ENCODE measurements at places on chromosomes 6 and 20.

GRCh38 chr6:126531840-126532239 is 191.9 kb downstream of the CENPW start:
- no peak for DNase-seq

DNA sequence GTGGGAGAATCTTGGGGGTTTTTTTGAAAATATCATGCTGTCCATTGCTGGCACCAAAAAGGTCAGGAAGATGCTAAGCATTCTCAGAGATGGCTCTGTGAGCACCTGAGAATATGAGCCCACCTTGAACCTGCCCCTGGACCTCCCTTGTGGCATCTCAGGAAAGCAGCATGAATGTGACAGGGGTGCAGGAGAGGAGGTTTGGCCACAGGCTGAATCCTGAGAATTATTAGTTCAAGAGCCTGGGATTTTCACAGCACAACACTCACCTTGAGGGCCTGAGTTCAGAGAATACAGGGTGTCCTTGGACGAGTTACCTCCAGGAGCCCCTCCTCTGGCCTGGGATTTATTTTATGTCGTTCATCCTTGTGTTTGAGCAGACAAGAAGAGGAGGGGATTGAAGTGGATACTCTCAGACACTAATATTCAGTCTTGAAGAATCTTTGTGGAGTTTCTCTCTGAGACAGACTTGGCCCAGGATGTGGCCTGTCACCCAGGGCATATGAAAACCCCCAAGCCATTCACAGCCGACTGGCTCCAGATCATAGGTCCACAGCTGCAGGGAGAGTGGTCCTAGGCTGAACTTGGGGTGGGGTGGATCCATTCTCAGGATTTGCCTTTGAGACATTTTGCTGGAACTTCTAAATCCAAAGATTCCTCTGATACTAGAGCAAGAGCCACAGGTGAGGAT is 390.8 kb downstream of the RNGTT start:
- no peak for DNase-seq

DNA sequence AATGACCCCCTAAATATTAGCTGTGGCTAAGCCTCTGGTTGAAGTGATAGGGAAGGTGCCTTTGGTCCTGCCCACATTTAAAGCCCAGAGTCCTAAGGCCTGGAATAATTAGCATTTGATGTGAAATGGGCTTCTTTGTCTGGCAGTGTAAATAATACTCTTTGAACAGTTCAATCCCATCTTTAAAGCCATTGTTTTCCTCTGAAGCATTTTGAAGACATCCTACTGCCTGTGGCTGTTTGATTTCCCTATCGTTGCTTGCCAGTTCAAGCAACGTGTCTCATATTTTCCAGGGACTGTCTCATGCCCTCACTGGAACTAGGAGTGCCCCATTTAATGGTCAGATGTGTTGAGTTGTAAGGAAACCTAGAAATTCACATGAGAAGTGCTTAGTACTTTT is 89.3 kb upstream of the BTN3A2 start:
- no peak for DNase-seq

DNA sequence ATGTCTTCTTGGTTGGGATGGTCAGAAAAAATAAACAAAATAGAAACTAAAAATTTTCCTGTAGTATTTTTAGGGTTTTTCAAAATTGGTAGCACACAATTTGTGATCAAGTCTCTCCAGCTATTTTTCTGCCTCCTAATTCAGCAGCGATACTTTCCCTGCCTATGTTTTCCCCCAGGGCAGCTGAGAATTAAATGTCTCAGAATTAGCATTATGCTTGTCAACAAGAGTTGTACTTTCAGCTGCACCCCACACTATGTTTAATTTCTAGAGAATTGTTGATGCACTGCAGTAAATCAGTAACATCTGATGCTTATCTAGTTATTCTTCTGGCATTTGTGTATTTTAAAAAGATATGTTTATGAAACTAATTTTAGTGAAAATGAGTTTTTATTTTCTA is 34.2 kb upstream of the ZNF337 start:
- DNase-seq: no peak

GRCh38 chr6:137944793-137945498 is 77.9 kb downstream of the TNFAIP3 start:
- peak; percentile 24 for DNase-seq

DNA sequence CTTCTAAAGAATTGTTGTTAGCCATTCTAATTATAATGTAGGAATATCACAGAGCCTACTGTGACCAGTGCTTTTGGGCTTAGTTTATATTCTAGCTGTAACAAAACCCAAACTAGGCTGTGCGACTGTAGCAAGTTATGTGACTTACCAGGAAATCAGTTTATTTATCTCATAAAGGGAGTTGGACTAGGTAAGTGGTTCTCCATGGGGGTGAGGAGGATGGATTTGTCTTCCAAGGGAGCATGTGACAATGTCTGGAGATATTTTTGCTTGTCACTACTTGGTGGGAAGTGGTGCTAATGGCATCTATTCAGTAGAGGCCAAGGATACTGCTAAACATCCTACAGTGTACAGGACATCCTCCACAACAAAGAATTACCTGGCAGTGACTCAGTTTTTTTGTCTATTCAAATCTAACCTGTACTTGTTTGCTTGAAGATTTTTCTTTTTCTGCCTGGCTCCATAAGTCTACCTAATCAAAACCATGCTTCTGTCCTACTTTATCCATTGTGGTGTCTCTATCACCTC is 32.5 kb downstream of the ZFAND3 start:
- DNase-seq: no peak

DNA sequence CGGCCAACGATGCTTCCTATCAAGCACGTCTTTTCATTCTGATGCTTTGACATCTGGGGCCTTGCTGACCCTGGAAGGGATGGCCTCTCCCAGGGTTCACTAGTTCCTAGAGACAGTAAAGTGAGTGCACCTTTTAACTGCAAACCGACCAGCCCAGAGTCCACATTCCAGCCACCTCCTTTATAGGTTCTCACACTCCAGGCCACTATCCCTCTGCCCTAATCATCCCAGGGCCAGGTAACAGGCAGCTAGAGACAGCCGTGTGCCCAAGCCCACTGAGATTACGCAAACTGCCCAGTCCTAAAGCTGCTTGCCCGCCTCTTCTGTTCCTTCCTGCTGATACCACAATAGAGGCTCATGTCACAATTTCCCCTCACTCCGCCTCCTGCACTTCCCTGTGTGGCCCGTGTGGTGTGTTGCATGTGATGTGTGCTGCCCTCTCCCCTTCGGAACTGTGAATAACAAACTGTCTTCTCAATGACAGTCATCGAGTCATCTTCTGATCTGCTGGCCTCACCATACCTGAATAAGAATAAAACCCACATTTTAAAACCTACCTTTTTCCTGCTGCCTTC is 123.7 kb upstream of the EXOC2 start:
- DNase-seq: peak; percentile 75

- no peak for DNase-seq
Observed at GRCh38 chr6:168427184-168427583, 13.8 kb upstream of the SMOC2 start.

GRCh38 chr6:2807342-2808090 is 34.1 kb downstream of the SERPINB1 start:
- no peak for DNase-seq

DNA sequence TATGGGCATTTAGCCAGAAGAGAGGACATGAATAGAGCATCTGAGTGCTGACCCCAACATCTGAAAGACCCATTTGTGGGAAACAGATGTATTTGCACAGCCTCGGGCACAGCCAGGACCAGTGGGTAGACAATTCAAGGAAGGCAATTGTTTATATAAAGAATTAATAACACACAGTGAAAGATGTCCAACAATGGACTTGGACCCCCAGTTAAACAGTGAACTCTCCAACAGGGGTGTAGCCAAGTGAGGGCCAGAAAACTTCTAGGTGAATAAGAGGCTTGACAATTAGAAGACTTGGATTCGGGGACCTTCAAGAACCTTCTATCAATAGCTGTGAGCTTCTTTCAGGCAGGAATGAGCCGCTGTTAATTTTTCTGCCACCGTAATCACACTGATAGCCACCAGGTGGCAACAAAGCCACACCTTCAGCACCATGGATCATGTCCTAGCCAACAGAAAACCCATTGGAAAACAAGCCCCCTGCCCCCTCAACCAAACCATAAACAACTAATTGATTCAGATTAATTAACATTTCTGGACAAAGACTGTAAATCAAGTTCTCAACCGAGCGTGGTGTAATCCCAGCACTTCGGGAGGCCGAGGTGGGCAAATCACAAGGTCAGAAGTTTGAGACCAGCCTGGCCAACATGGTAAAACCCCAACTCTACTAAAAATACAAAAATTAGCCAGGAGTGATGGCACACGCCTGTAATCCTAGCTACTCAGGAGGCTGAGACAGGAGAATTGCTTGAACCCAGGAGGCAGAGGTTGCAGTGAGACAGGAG is 8.8 kb upstream of the SRSF6 start:
- peak; percentile 62 for DNase-seq

GRCh38 chr6:37559501-37559900 is 59.8 kb upstream of the CCDC167 start:
- DNase-seq: no peak

DNA sequence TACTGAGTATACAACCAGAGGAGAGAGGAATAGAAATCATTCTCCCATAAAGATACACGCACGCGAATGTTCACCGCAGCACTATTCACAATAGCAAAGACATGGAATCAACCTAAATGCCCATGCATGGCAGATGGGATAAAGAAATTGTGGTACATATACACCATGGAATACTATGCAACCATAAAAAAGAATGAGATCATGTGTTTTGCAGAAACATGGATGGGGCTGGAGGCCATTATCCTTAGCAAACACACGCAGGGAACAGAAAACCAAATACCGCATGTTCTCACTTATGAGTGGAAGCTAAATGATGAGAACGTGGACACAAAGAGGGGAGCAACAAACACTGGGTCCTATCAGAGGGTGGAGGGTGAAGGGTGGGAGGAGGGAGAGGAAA is 3.4 kb downstream of the SERPINB6 start:
- no peak for DNase-seq

DNA sequence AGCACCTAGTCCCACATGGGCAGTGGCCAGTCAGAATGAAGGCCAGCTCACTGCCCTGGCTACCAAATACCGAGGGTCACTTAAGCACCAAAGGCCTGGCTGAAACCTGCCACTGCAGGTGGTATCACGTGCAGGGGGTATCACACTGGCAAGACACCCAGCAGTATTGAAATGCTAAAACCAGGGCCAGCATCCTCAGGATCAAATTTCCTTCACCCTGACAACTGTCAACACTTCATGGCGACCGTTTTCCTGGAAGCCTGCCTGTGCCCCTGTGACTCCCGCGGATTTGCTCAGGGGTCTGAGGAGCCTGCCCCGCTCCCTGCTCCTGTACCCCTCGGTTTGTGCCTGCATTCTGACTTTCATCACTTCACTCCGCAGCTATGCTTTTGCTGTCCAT is 151.1 kb downstream of the TTLL2 start:
- DNase-seq: no peak

- no peak for DNase-seq
Observed at GRCh38 chr20:58950603-58951002, 30.5 kb upstream of the NELFCD start.

DNA sequence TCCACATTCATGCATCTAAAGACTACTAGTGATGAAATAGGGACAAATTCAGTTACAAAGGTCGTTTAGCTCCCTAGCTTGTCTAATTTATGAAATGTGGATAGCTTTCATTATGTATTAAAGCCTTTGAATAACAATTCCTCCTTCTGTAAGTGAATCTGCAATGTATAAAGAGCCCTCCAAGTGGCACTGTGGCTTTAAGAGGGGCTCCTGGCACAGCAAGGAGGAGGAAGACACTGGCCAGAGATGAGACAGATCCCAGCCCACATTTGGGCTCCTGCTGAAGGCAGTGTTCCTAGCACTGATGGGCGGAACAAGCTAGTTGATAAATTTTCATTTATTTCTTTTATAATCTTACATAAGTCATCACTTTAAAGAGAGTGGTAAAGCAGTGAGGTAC is 17.6 kb upstream of the FUCA2 start:
- peak; percentile 30 for DNase-seq

DNA sequence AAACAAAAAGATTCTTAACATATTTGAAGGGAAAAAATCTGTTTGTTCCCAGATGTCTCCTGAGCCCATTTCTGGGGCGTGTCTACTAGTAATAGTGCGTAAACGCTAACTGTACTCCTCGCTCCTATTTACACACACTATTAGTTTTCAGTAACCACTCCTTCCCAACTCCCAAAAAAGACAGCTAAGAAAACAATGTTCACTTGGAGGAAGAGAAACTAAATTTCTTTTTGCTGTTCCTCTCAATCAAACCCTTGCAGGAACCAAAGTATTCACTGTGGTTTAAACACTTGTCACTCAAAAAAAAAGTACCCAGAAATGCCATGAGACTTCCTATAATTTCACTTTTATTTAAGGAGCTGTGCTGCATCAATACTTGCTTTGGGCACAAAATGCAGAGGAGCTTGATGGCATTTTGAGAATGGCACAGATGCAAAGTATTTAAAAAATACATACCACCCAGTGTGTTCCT is 118.2 kb downstream of the BACH2 start:
- DNase-seq: no peak
